ENCODE measurements at places on chromosomes 12 and 14. TPM values are rescaled to one million over a fixed set of nuclear protein-coding genes. Genes with fewer than 3 reads are reported as not detected.

The POTEM gene
- not detected for total RNA-seq

The DNAI7 gene
- 0.88 TPM for total RNA-seq

The CCDC196 gene
- total RNA-seq, result not detected

The FLRT2 gene
- total RNA-seq, result 15.8 TPM

The ZNF385A gene
- 0.42 TPM for total RNA-seq

The MGST1 gene
- not detected for total RNA-seq

The KNTC1 gene
- 94.3 TPM for total RNA-seq

The LRP1-AS gene
- not detected for total RNA-seq

The SERPINA9 gene
- not detected for total RNA-seq

The PLA2G1B gene
- total RNA-seq, result not detected

GRCh38 chr12:21939435-21939834 is 1.8 kb downstream of the ABCC9 start:
- no peak for DNase-seq
- H3K36me3 ChIP-seq, result no peaks in the 10 kb centered on the region
- no peak overlapping the region for H3K27ac ChIP-seq
- peaks cover 11% of the 10 kb centered on the region for H3K27me3 ChIP-seq

DNA sequence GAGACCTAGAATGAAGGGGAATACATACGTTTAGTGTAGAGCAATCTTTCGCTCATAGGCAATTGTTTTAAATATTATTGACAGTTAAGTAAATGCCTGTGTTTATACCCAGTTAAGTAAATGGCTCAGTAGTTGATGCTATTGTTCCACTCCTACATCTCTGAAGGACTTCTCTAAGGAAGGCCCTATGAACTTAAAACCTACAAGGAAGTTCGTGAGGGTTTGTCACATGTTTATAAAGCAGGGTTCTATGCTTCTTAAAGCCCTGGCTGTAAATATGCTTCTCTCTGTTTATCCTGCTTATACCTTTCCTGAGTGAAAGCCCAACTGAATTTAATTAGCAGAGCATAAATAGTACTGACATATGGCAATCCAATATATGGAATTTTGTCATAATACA is 282.1 kb upstream of the NPAS3 start:
- H3K4me3 ChIP-seq, result no peak overlapping the region
- no peaks in the 10 kb centered on the region for H3K36me3 ChIP-seq
- H3K4me1 ChIP-seq, result no peaks in the 10 kb centered on the region

- H3K4me1 ChIP-seq, result peaks cover 20% of the 10 kb centered on the region
- no peak overlapping the region for H3K27ac ChIP-seq
- 0 out of 2 replicates have a peak, but pooled peaks cover 3% of the 10 kb centered on the region for H3K27me3 ChIP-seq
- H3K36me3 ChIP-seq, result no peaks in the 10 kb centered on the region
- no peak for DNase-seq
Observed at GRCh38 chr12:52027085-52027843, 20.5 kb downstream of the TAMALIN start.

DNA sequence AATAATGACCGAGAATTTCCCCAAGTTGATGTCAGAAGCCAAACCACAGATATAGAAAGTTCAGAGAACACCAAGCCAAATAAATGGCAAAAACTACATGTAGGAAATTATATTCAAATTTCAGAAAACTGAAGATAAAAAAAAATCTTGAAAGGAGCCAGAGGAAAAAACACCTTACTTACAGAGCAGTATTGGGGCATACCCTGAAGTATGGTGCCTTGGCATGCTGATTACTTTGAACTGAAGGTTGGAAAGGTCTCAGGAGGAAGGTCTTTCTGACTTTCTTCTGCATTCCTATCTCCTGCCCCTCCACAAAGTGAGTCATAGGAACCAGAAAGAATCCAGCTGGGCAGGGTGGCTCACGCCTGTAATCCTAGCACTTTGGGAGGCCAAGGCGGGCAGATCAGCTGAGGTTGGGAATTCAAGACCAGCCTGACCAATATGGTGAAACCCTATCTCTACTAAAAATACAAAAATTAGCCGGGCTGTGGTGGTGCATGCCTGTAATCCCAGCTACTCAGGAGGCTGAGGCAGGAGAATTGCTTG is 8.8 kb upstream of the FGF6 start:
- no peak for DNase-seq
- no peaks in the 10 kb centered on the region for H3K36me3 ChIP-seq
- no peak overlapping the region for H3K27ac ChIP-seq
- H3K27me3 ChIP-seq, result peaks cover 20% of the 10 kb centered on the region
- no peaks in the 10 kb centered on the region for H3K4me1 ChIP-seq

DNA sequence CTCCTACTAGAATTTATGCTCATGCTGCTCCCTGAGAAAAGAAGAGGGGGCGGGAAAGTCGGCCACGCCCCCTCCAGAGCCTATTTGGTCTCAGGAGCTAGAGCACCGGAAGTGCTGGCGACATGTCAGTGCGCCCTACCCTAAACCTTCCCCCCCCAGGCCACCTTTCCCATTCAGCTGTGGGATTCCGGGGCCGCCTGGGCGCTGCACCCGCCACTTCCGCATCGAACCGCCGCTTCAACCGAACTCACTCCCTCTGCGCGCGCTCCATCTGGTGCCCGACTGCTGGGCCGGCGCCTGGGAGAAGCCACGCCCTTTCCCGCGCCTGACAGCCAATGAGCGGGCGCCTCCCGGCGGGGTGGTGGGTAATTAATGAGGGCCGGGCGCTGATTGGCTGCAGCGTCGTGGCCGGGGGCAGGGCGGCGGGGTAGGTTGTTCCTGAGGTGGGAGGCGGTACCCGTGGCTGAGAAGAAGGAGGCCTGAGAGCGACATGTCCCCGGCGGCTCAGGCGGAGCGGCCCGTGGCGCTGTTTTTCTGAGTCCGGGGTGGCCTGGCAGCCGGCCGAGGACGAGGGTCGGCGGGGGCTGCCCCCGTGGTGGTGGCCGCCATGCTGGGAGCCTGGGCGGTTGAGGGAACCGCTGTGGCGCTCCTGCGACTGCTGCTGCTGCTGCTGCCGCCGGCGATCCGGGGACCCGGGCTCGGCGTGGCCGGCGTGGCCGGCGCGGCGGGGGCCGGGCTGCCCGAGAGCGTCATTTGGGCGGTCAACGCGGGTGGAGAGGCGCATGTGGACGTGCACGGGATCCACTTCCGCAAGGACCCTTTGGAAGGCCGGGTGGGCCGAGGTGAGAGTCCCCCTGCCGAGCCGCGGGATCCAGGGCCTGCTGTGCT is at the start of gene MLEC:
MLEC (plus strand) TSS at position 460 of the 888 bp plus-strand sequence; CDS start at position 608, 148 bp downstream.
- H3K36me3 ChIP-seq, result peaks cover 4% of the 10 kb centered on the region
- DNase-seq, result peak; percentile 98
- no peaks in the 10 kb centered on the region for H3K27me3 ChIP-seq
- peak within 1 kb of the TSS; percentile 76 for H3K4me3 ChIP-seq
- H3K27ac ChIP-seq, result peak within 1 kb of the TSS; percentile 75

- peaks cover 15% of the 10 kb centered on the region for H3K4me1 ChIP-seq
- H3K27me3 ChIP-seq, result peaks cover 45% of the 10 kb centered on the region
- H3K36me3 ChIP-seq, result no peaks in the 10 kb centered on the region
Observed at GRCh38 chr12:119989731-119990381, 820 bp downstream of the BICDL1 start.

GRCh38 chr14:77071938-77072388 is 26.1 kb upstream of the CIPC start:
- H3K4me1 ChIP-seq, result no peaks in the 10 kb centered on the region
- no peak overlapping the region for H3K4me3 ChIP-seq
- H3K27ac ChIP-seq, result no peak overlapping the region

- H3K36me3 ChIP-seq, result peaks cover 7% of the 10 kb centered on the region
- H3K4me1 ChIP-seq, result peaks cover 25% of the 10 kb centered on the region
- no peak overlapping the region for H3K27ac ChIP-seq
- no peaks in the 10 kb centered on the region for H3K27me3 ChIP-seq
- H3K4me3 ChIP-seq, result no peak overlapping the region
Observed at GRCh38 chr12:50642761-50643160, 121.1 kb upstream of the ATF1 start.

GRCh38 chr14:74029136-74029535 is 10.0 kb downstream of the BBOF1 start:
- DNase-seq, result no peak
- H3K4me3 ChIP-seq, result no peak overlapping the region
- no peak overlapping the region for H3K27ac ChIP-seq
- no peaks in the 10 kb centered on the region for H3K36me3 ChIP-seq
- no peaks in the 10 kb centered on the region for H3K4me1 ChIP-seq

DNA sequence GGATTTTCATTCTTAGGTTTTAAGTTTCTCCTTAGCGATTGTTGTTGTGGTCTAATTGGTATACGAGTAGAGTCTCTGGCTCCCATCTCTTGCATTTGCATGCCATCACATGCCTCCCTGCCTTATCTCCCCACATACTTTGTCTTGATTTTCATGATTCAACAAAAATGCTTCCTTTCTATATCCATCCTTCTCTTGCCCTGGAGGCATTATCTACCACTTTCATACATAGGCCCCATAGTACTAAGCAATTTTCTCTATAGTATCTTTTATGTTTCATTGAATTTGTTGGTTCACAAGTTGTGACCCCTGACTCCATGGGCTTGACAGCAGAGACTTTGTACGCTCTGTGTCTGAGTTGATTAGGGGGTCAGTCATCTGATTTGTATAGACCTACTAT is 226.1 kb downstream of the ACSS3 start:
- H3K27me3 ChIP-seq, result no peaks in the 10 kb centered on the region
- DNase-seq, result no peak

DNA sequence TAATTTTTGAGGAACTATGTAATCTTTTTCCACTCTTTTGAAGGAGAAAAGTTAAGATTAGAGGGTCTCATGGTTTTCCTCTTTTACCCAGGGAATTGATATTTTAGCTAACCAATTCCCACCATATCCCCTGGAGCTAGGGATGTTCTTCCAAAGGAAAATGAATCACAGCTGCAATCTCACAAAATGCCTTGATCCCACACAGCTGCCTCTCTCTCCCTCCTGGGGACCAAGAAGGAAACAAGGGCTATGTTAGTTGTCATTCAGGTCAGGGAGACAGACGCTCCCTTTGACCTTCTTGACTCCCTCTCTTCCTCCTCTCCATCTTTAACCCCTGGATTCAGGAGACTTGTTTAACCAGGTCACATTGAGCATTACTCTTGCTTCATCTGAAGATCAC is 9.5 kb downstream of the DCN start:
- no peak overlapping the region for H3K4me3 ChIP-seq
- H3K27ac ChIP-seq, result no peak overlapping the region
- H3K36me3 ChIP-seq, result no peaks in the 10 kb centered on the region
- DNase-seq, result no peak
- H3K27me3 ChIP-seq, result no peaks in the 10 kb centered on the region
- peaks cover under 1% of the 10 kb centered on the region for H3K4me1 ChIP-seq

- H3K27me3 ChIP-seq, result no peaks in the 10 kb centered on the region
- H3K27ac ChIP-seq, result no peak overlapping the region
- H3K36me3 ChIP-seq, result no peaks in the 10 kb centered on the region
- no peak for DNase-seq
- H3K4me3 ChIP-seq, result no peak overlapping the region
Observed at GRCh38 chr12:13973996-13974395, 7.4 kb downstream of the GRIN2B start.

DNA sequence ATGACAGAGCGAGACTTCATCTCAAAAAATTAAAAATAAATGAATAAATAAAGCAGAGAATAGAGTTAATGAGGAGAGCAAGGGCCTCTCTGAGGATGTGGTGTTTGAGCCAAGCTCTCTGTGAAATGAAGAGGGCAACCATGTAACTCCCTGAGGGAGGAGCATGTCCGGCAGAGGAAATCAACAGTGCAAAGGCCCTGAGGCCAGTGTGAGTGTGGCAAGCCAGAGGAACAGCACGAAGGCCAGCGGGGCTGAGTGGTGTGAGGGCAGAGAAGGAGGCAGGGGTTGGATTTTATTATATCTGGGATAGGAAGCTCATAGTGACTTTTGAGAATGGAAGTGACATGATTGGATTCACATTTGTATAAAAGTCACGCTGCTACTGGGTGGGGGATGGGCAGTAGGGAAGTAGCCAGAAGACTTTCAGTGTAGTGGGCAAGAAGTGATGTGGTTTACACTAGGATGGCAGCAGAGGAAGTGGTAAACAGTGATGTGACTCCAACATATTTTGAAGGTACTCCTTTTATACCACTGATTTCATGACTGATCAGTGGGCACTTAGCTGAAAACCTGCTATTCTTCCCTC is 10.3 kb upstream of the LRP1-AS start:
- peaks cover 96% of the 10 kb centered on the region for H3K36me3 ChIP-seq
- H3K27me3 ChIP-seq, result no peaks in the 10 kb centered on the region
- H3K4me1 ChIP-seq, result peaks cover 4% of the 10 kb centered on the region

- no peak overlapping the region for H3K4me3 ChIP-seq
- no peaks in the 10 kb centered on the region for H3K36me3 ChIP-seq
- DNase-seq, result no peak
- no peak overlapping the region for H3K27ac ChIP-seq
- H3K27me3 ChIP-seq, result no peaks in the 10 kb centered on the region
Observed at GRCh38 chr12:71973687-71974086, 35.0 kb downstream of the TPH2 start.

- H3K4me1 ChIP-seq, result no peaks in the 10 kb centered on the region
- no peaks in the 10 kb centered on the region for H3K36me3 ChIP-seq
- no peak for DNase-seq
- no peak overlapping the region for H3K4me3 ChIP-seq
Observed at GRCh38 chr14:28467611-28468010, 299.0 kb upstream of the FOXG1 start.

- no peak overlapping the region for H3K4me3 ChIP-seq
- DNase-seq, result no peak
- H3K36me3 ChIP-seq, result no peaks in the 10 kb centered on the region
- no peaks in the 10 kb centered on the region for H3K27me3 ChIP-seq
- H3K27ac ChIP-seq, result no peak overlapping the region
Observed at GRCh38 chr12:45599196-45599595, 130.3 kb upstream of the ARID2 start.

GRCh38 chr14:61196792-61197191 is 84.3 kb downstream of the TMEM30B start:
- H3K27me3 ChIP-seq, result no peaks in the 10 kb centered on the region
- H3K27ac ChIP-seq, result no peak overlapping the region
- H3K4me3 ChIP-seq, result no peak overlapping the region
- no peak for DNase-seq
- H3K36me3 ChIP-seq, result no peaks in the 10 kb centered on the region

DNA sequence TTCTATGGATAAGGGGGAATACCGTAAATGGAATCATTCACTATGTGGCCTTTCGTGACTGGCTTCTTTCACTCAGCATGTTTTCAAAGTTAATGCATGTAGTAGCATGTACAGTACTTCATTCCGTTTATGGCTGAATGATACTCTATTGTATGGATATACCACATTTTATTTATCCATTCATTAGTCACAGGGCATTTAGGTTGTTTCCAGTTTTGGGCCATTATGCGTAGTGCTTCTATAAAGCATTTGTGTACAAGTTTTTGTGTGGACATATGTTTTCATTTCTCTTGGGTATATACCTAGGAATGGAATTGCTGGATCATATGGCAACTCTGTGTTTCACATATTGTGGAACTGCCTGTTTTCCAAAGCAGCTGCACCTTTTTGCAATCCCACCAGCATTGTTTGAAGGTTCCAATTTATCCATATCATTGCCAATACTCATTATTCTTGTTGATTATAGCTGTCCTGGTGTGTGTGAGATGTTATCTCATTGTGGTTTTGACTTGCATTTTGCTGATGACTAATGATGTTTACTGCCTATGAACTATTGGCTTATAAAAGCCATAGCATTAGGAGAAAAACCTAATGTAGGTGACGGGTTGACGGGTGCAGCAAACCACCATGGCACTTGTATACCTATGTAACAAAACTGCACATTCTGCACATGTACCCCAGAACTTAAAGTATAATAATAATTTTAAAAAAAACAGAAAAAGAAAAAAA is 45.5 kb downstream of the ATF7IP start:
- H3K4me3 ChIP-seq, result no peak overlapping the region
- no peaks in the 10 kb centered on the region for H3K27me3 ChIP-seq
- DNase-seq, result no peak
- H3K36me3 ChIP-seq, result no peaks in the 10 kb centered on the region
- H3K4me1 ChIP-seq, result no peaks in the 10 kb centered on the region

Measured in SJSA1 (cell line).